ENCODE measurements at places on chromosomes 16 and 17.

DNA sequence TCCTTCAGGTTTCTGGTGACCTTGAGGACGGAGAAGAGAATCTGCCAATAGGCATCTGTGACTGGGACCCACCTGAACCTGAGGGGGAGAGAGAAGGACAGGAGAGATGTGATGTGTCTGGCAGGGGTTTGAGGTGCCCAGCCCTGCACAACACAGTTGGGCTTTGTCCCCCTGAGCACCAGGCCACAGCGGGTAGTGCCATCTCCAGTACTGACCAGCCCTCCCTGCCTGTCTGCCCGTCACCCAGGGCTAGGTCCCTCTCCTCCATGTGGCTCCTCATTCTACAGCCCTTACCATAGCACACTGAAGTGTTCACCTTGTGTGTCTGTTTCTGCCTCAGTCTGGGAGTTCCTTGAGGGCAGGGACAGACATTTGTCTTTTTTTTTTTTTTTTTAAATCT is 30.8 kb downstream of the NLRP1 start:
- peaks cover 32% of the 10 kb centered on the region for H3K4me1 ChIP-seq
- no peak overlapping the region for H3K4me3 ChIP-seq
- peaks cover 77% of the 10 kb centered on the region for H3K36me3 ChIP-seq
- H3K27me3 ChIP-seq = no peaks in the 10 kb centered on the region

- no peak overlapping the region for H3K4me3 ChIP-seq
- DNase-seq = no peak
- peaks cover 25% of the 10 kb centered on the region for H3K36me3 ChIP-seq
- no peaks in the 10 kb centered on the region for H3K27me3 ChIP-seq
- no peak overlapping the region for H3K27ac ChIP-seq
These were observed 47.2 kb upstream of the CLEC18A start for GRCh38 chr16:69903865-69904415.

DNA sequence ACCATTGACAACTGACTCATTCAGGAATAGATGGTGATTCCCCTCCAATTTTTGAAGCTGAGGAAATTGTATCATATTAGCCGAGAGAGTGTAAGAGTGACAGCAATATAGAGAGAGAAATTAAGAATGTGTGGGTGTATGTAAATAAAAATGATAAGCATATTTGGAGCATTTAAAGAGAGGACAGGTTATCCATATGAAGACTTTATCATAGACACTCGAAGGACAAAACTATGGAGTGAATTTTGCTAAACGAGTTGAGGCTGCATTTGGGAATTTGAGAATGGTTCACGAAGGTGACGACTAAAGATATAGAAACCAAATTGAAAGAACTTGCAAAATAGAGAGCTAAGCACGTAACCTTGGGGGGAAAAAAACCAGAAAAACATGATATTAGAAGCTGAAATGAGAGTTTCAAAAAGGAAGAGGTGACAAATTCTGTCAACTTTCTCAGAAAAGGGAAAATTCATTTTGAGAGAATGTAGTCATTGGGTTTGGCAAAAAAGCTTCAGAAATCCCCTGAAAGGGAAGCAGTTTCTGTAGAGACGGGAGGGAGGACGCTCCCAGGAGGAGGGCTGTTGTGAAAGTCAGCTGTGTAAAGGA is 129.7 kb downstream of the KCNJ2 start:
- no peak overlapping the region for H3K4me3 ChIP-seq
- H3K27ac ChIP-seq = no peak overlapping the region
- no peaks in the 10 kb centered on the region for H3K4me1 ChIP-seq
- H3K36me3 ChIP-seq = no peaks in the 10 kb centered on the region
- DNase-seq = no peak

- no peak overlapping the region for H3K27ac ChIP-seq
- H3K36me3 ChIP-seq = peaks cover 18% of the 10 kb centered on the region
- H3K4me3 ChIP-seq = no peak overlapping the region
- H3K4me1 ChIP-seq = peaks cover 15% of the 10 kb centered on the region
These were observed 17.3 kb downstream of the MPHOSPH6 start for GRCh38 chr16:82152641-82153112.

DNA sequence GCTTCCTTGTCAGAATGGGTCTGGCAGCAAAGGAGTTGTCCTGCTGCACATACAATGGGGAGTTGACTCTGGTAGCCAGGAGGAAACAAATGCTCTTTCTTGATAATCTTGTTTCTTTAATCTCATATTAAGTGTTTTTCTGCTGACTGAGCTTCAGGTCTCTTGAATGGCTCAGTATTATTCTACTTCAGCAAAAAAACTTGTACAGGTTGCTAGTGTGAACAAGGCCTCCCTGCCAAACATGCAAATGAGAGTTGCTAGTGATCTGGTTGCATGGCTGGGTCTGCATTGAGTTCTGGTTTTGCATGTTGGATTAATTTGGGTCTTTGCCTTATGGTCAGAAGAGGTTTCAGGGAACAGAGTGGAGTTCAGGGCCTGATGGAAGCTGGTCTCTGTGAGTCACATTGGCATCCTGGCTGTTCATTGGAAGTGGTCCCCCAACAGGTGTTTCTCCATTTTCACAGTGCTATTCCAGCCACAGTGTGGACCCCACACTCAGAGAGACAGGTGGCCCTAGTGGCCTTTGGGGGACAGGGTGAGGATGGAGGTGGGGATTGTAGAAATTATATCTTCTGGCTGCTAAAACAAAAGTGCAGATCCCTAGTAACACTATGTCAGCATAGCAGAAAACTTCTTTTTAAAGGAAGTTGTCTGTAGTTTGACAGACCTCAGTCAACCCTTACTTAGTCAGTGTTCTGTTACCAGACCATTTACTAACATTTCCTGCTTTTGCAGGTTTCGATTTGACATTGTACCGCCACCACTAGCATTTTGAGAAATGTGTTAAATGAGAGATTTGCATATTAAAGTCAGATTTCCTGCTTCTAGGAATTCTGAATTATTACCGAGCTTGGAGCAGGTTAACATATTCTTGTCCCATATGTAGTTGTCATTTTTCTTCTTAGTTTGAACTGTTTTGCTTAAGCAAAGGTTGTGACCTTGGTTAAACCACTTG is 47.1 kb downstream of the EPN2 start:
- peaks cover 17% of the 10 kb centered on the region for H3K4me1 ChIP-seq
- H3K4me3 ChIP-seq = peak overlapping the region; percentile 26
- H3K27ac ChIP-seq = peak overlapping the region; percentile 67
- no peaks in the 10 kb centered on the region for H3K36me3 ChIP-seq

Measured in central memory CD8-positive, alpha-beta T cell (primary cell).